ENCODE measurements at places on chromosomes 1 and 21. TPM values are rescaled to one million over a fixed set of nuclear protein-coding genes. Genes with fewer than 3 reads are reported as not detected.

Gene LRRC71
- not detected for total RNA-seq

Gene PTPN7
- total RNA-seq, result 0.52 TPM

Gene LCE1F
- total RNA-seq, result not detected

Gene G0S2
- total RNA-seq, result 78.8 TPM

Gene LAMTOR2
- 35.0 TPM for total RNA-seq

Gene AGMAT
- 4.2 TPM for total RNA-seq

Gene CTSS
- total RNA-seq, result 29.2 TPM

Gene GBP5
- 0.52 TPM for total RNA-seq

Gene TMEM269
- 0.52 TPM for total RNA-seq

Gene TMPRSS2
- not detected for total RNA-seq

Gene ELAVL4
- under 0.01 TPM for total RNA-seq

Gene FHAD1
- 2.1 TPM for total RNA-seq

Gene FAAH
- total RNA-seq, result 13.6 TPM

Gene MXRA8
- 60.0 TPM for total RNA-seq

Gene LCE1A
- total RNA-seq, result not detected

Gene FAM151A
- not detected for total RNA-seq

Gene SPATC1L
- total RNA-seq, result 1.6 TPM

Gene RIIAD1
- total RNA-seq, result not detected

Gene GJB4
- not detected for total RNA-seq

Gene GJA9
- not detected for total RNA-seq

Gene MSH4
- total RNA-seq, result 1.0 TPM

Gene PSMA5
- total RNA-seq, result 28.2 TPM

Gene NEGR1
- 11.0 TPM for total RNA-seq

Gene INAVA
- total RNA-seq, result 0.52 TPM

Gene ITLN2
- not detected for total RNA-seq

Gene OLIG2
- not detected for total RNA-seq

Gene OR2T8
- not detected for total RNA-seq

Gene MRPL55
- total RNA-seq, result 38.1 TPM

Gene CGN
- total RNA-seq, result 0.52 TPM

Gene OR11L1
- not detected for total RNA-seq

Gene KRTAP19-3
- not detected for total RNA-seq

Gene BRDT
- total RNA-seq, result not detected

Gene SLC9C2
- total RNA-seq, result under 0.01 TPM

Gene SLC5A9
- total RNA-seq, result not detected

Gene F13B
- not detected for total RNA-seq

Gene LCE1B
- total RNA-seq, result not detected

Gene CDC73
- total RNA-seq, result 25.6 TPM

Gene MIXL1
- not detected for total RNA-seq

Gene PTGER3
- total RNA-seq, result 2.6 TPM

Gene CELA2A
- total RNA-seq, result not detected

Gene POGZ
- 25.1 TPM for total RNA-seq

Gene FCGR3B
- total RNA-seq, result 2.6 TPM

Gene NCMAP
- total RNA-seq, result 0.52 TPM

Gene CTTNBP2NL
- 8.4 TPM for total RNA-seq

Gene GORAB
- total RNA-seq, result 9.4 TPM

Gene RPAP2
- 31.8 TPM for total RNA-seq

Gene GCSAML
- total RNA-seq, result 0.52 TPM

Gene MX2
- 6.8 TPM for total RNA-seq

Gene CD1E
- 0.52 TPM for total RNA-seq

Gene PLD5
- 0.52 TPM for total RNA-seq

Gene PDPN
- 13.6 TPM for total RNA-seq

All from skeletal muscle tissue (tissue), 5 donors.